C1 segment of cervical spinal cord (tissue), 14 donors: ENCODE measurements at places on chromosomes 2 and 18.

- DNase-seq = no peak
Measured at GRCh38 chr2:198408171-198408570, 603.8 kb downstream of the PLCL1 start.

- DNase-seq = no peak
Measured at GRCh38 chr18:34796035-34796657, 86.0 kb downstream of the DTNA start.

DNA sequence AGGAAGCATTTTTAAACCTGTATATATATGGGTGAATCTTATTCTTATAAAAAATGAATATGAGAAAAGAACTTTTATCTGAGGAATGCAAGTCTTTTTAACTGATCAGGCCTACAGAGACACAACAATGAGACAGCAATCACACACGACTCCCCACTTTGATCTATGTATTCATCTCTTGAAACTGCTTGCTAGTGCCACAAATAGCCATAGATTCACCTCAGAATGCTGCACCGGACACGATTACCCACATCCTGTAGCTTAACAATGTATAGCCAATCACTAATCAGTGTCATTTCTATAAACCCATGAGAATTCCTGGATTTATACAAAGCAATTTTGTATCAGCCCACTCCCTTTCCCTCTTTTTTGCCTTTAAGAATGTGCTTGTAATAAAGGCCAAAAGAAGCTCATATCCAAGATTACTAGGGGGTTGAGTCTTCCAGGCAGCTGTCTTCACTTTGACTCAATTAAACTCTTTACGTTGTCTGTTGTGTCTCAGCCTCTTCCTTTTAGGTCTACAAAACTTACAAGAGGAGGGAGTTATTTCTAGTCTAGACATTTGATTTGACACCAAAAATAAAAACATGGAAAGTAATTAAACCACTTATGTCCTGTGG, 94.9 kb downstream of the MBD2 start:
- DNase-seq = no peak

DNA sequence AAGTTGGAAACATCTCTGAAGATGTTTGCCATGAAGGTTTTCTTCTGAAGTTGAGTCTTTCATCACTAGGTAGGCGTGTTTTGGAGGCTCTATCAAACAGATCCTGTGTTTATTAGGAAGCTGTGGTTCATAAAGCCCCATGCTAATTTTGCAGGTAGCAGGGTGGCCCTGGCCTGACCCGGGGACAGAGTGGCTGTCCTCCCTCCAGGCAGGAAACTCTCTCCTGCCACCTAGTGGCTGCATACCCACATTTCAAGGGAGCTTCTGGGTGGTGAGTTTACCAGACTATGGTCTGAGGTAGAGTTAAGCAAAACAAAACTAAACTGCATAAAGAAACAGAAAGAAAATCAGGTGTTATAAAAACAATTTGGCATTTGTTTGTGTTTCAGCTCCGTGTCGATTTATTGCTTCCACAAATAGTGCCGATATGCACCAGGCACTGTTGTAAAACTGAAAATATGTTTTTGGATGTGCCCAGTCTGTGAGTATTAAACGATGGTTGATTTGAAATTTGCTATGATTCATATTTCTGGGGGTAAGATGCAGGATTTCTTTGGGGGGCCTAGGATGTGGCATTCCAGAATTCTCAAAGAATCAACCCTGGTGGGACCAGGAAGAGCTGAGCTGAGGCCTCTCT, 26.0 kb upstream of the IL37 start:
- DNase-seq = no peak

DNA sequence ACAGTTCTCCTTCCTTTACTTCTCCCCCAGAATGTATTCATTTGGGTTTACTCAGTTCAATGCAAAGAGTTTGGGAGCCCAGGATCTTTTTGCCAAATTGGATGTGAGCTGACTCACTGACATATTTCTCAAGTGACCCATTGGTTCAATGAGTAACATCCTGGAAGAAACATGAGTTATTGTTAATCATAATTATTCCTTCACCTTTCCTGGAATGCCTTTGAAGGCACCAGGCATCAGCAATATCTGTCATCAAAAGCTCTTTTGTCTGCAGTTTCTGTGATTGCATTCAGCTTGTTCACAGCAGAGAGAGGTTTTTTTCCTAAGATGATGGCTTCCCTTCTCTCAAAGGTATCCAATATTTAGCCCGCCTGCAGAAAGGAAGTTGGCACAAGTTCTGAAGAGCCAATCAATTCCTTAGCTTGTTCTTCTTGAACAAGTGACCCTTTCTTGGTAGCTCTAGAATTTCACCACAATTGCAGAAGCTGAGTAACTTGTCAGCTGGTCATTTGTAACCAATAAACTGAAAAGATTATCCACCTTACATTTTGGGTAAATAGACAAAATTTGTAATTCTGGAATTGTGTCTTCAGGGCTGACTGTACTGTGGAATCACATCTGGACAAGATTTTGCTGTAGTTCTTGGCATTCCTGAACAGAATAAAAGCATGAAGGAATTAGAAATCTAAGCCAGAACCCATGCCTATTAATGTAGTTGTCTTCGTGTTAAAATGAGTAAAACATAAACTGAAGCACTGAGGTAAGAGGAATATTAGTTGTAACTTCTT, 72.2 kb upstream of the TMEM17 start:
- DNase-seq = no peak

DNA sequence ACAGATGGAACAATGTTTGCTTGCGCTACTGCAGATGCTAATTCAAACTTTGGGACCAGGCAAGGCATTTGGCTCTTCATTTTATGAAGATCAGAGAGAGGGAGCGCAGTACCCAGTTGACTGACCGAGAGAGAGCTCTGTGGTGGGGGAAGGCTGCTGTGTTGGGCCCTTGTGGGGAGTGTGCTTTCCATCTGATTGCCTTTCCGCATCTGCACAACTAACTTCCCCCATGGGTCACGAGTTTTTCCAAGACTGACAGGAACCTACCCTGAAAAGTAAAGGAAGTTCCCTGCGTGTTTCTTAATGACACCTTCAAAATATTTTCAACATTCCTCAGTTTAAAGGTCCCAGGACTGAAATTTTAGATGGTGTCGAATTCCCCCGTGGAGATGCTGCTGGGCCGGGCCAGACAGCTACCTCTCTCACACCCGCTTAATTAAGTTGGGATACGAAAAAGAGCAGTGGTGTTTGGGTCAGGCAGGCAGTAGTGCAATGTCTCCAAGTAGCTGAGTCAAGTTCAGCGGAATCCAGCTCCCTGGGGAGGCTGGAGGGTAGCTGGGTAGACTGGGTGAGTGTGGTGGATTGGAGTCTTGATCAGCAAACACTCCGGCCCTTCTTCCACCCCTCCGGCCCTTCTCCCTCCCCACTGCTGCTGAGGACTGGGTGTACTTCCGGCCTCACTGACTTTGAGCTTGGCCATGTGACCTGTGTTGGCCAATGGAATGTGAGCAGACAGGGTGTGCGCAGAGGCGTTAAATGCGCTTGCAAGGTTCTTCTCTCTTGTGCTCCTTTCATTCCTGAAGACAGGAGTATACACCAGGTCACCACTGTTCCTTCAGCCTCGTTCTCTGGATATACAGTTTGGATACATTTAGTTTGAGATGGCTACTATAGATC, 2.3 kb upstream of the ARHGAP25 start:
- peak; percentile 29 for DNase-seq

DNA sequence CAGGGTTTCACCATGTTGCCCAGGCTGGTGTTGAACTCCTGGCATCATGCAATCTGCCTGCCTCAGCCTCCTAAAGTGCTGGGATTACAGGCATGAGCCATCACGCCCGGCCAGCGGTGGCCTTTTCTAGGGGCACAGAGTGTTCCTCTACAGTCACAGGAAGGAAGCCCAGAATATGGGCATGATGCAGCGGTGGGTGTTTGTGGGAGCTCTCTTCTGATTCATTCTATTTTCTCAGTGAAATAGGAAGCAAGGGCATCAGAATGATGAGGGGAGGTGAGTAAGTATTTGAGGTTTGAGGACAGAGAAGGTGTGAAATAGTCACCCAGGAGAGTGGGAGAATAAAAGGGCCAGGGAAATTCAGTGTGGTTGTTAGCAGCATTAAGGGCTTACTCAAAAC, 70.3 kb upstream of the PSME4 start:
- no peak for DNase-seq

- no peak for DNase-seq
Measured at GRCh38 chr2:238891457-238892203, 43.7 kb downstream of the TWIST2 start.
